K562 (cell line): ENCODE measurements at places on chromosomes 7 and 10.

- peak; percentile 30 for DNase-seq
These were observed 4.1 kb upstream of the CPA4 start for GRCh38 chr7:130288829-130289228.

DNA sequence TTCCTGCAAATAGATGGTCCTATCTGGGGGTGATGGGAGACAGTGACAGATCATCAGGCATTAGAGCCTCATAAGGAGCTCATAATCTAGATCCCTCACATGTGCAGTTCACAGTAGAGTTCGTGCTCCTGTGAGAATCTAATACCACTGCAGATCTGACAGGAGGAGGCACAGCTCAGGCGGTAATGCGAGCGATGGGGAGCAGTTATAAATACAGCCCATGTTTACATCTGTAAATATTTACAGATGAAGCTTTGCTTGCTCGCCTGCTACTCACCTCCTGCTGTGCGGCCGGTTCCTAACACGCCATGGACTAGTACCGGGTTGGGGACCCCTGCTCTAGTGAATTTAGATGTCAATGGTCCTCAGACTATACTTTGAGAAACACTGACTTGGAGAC, 17.0 kb upstream of the CDCA7L start:
- DNase-seq, result no peak

DNA sequence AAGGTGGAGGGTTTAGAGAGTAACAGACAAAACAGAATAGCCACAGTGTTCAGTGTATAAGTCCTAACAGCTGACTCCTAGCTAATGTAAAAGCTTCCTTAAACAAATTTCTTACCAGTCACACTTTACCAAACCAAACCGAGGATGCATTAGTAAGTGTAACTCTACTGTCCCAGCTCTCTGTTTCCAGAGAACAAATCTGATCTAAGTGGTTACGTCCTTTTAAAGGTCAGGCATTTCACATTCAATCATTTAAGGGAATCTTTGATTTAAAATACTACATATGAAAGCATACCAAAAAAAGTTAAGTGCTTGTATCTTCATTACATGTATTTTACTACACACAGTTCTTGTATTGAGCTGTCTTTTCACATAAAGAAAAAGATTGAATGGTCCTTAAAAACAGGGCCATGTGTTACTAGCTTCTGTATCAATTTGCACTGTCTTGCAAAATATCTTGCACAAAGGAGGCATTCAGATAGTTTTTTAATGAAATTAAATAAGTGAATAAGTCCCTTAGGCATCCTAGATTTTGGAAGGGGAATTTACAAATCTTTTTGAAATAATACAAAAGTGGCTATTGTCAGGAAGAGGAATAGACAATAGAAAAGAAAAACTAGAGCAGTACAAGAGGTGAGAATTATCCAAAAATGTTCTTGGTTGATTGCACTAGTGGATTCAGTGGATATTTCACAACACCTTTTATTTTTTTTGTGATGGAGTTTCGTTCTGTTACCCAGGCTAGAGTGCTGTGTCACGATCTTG, 58.4 kb upstream of the SPOCK2 start:
- DNase-seq, result no peak

- DNase-seq, result no peak
These were observed 364.2 kb upstream of the COBL start for GRCh38 chr7:51680594-51681399.

- DNase-seq, result no peak
These were observed 100.7 kb upstream of the CSTF2T start for GRCh38 chr10:51800121-51800520.

DNA sequence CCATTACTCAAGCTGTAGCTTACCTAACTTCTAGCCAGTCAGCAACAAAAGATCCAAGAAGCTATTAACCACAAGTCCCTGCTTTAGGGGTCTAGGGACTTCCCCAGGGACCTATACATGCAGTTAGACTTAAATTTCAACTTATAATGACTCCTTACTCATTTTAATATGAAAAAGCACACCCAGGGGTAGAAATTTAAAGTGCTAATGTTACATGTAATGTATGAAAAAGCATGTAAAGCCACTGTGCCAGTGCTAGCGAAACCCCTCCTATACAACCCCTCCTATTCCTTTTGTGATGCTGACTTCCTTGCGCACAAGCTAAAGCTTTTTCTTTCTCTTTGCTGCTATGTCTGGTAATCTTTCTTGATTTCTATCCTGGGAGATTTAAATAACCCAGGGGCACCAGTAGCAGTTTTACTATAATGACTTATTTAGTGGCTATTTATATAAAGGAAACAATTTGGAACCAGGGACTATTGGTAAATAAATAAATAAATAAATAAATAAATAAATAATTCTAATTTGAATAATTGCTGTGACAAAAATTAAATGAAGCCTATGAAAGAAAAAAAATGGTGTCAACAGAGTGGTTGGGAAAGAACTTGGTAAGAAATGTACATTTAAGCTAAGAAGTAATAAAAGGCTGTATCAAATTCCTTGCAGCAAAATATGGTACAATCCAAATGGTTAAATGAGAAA, 110.5 kb upstream of the MAGI2 start:
- DNase-seq, result no peak

DNA sequence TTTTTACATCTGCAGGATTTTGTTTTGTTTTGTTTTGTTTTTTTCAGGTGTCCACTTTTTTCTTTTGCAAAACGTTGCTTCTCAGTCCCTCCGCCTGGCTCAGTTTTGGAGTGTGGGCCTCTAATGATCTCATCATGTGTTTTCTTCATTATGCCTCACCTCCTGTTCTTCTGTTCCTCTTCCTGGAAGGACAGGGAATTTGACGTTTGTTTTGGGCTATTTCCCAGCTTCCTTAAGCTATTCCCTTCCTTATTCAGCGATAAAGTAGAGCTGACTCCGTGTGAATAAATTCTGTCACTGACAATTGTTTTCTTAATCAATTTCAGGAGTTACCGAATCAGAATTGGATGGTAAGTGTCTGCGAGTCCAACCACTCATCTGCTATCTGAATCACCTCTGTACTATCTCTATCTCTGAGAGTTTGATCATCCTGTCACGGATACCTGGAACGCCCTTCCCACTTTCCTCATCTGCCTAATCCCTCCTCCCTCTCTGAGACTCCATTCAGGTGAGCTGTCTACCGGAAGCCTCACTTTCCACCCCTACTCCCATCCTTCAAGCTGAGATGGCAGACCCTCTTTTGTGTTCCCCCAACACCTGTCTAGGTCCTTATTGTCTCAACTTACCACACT, 218.4 kb downstream of the GATA3 start:
- DNase-seq, result no peak

GRCh38 chr7:80721883-80722615, 83.6 kb downstream of the CD36 start:
- no peak for DNase-seq
